ENCODE measurements at places on chromosomes 2 and 18.

DNA sequence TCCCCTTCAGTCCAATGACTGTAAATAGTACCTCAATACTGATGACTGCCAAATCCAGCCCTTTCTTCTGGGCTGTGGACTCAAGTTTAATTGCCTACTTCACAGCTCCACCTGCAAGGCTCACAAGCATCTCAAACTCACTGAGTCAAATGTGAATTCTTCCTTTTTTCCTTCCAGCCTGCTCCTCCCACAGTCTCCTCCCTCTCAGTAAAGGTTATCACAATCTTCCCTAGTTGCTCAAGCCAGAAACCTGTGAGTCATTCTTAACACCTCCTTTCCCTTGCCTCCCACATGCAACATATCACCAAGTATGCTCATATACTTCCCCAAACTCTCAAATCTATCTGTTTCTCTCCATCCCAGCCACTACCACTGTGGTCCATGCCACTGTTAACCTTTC, 3.7 kb upstream of the MFSD6 start:
- DNase-seq = no peak

DNA sequence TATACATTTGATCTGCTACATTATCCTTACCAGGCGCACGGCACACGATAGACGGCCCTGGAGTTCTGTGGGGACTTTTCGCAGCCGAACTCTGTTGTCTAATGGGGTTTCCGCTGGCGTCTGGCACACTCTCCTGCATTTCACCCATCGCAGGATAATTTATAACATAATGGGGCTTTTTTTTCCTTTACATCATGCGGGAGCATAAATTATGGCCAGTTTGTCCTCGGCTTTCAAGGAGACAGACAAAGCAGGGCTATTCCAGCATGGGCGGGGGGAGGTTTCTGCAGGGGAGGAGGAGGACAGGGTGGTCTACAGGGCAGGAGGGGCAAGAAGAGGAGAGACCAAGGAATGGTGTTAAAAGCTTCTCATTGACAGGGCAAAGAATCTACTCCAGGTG, 279.8 kb downstream of the CELF4 start:
- no peak for DNase-seq

DNA sequence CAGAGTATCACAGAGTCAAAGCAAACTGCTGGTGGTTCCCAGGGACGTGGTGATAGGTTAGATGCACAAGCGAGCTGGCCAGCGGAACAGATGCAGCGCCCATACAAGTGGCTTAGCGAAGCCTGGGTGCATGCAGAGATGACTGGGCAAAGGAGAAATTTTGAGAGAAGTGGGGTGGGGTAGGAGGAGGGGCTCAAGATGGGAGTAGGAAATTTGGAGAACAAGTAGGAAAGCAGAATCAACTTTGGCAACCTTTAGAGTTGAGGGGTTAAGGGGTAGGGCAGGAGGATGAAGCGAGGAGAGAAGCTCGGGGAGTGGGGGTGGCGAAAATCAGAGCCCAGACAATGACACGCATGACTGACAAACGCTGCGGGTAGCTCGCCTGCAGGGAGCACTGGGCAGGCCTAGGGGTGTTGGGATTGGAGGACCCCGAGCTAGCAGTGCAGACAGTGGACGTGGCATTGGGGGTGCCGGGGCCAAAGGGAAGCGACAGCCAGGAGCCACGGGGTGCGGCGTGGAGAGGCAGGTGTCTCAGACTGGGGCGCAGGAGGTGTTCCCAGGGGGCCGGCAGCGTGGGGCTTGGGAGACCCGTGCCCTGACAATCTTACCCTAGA, 431 bp downstream of the FAM98A start:
- no peak for DNase-seq

DNA sequence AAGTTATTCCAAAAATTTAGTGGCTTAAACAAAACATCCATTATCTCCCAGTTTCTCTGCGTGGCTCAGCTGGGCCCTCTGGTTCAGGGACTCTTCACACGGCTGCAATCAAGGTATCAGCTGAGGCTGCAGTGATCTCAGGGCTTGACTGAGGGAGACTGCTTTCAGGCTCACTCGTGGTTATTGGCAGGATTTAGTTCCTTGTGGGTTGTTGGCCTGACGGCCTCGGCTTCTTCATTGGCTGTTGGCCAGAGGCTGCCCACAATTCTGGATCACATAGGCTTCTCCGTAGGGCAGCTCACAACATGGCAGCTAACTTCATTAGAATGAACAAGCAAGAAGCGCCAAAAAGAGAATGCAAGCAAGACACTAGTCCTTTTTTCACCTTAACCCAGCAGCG, 90.1 kb downstream of the ABI2 start:
- DNase-seq = no peak

DNA sequence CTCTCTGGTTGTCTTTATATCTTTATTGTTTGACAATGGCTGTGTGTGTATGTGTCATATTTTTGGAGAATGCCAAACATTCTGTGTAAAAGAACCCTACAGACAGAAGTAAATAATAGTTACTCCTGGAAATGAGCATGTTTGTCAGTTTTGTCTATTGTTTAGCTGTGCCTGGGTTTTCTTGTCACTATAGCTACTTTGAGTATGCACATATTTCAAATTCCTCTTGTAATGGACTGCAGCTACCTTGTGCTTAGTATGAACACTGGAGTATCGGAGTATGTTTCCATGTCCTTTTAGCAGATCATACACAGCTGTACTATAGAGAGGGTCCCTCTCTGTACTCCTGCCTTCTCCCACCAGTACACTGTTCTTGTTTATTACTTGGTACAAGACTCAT, 58.0 kb upstream of the DOCK10 start:
- DNase-seq = no peak

Data from NCI-H1694 (cell line).